Renal cortical epithelial cell (primary cell): ENCODE measurements at places on chromosomes 6 and 20.

- no peak for DNase-seq
These were observed 381.9 kb upstream of the ARID1B start for GRCh38 chr6:156395276-156395675.

DNA sequence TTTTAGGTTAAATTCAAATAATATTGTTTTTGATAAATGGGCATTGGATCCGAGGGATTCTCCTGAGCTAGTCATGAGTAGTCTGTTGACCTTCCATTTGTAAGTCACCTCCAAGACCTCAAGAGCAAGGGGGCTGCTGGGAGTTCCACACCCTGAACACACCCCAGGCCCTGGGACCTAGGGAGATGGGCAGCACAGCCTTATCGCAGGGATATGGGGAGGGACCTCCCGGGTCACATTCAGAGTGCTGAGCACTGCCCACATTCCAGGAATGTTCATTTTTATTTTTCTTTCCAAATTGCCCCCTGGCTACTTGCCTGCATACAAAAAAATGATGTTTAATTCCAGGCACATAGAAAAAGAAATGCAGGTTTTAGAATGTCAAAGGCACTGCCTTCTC lies 55.5 kb downstream of the SLC22A2 start:
- DNase-seq: peak; percentile 34

DNA sequence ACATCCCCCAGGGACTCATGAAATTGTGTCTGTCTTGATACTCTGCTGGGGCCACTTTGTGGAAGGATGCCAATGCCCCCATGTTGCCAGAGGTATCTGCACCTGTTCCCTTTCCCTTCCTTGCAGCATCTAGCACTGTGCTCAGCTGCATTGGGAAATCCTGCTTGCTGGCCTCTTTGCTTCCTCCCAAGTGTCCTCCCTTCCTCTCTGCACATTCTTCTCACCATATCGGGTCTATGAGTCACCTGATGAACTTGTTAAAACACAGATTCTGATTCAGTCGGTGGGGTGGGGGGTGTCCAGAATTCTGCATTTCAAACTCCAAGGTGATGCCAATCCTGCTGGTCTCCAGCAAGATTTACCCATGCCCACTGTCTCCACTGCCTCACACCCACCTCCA lies 467.8 kb downstream of the PTPRT start:
- no peak for DNase-seq

- no peak for DNase-seq
These were observed 24.0 kb downstream of the HBS1L start for GRCh38 chr6:135030532-135031178.

- no peak for DNase-seq
These were observed 399 bp upstream of the REPS1 start for GRCh38 chr6:138988469-138988834.

GRCh38 chr6:93604951-93605350 lies 185.6 kb upstream of the EPHA7 start:
- no peak for DNase-seq

GRCh38 chr6:35602133-35602946 lies 86.4 kb downstream of the FKBP5 start:
- DNase-seq: peak; percentile 88

GRCh38 chr6:3037638-3038365 lies 30.5 kb upstream of the RIPK1 start:
- DNase-seq: no peak

GRCh38 chr6:579339-579738 lies 77.6 kb downstream of the HUS1B start:
- DNase-seq: no peak

GRCh38 chr20:37989601-37990295 lies 43.5 kb downstream of the TTI1 start:
- peak; percentile 80 for DNase-seq

DNA sequence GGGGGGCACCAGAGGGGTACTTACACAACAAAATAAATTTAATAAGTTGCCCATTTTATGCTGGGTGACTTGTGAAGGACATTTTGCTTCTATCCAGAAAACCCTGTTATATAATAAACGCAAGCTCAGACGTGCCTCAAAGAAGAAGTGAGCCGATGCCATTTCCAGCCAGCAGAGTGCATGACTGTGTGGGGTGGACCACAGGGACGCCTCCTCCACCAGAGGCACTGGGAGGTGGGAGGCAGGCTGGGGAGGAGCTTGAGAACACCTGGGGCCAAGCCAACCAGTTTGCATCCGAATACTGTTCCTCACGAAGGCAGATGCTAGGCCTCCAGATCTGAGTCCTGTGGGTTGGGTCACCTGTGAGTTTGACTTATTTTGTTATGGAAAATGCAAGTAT lies 363.8 kb downstream of the RNGTT start:
- DNase-seq: no peak

DNA sequence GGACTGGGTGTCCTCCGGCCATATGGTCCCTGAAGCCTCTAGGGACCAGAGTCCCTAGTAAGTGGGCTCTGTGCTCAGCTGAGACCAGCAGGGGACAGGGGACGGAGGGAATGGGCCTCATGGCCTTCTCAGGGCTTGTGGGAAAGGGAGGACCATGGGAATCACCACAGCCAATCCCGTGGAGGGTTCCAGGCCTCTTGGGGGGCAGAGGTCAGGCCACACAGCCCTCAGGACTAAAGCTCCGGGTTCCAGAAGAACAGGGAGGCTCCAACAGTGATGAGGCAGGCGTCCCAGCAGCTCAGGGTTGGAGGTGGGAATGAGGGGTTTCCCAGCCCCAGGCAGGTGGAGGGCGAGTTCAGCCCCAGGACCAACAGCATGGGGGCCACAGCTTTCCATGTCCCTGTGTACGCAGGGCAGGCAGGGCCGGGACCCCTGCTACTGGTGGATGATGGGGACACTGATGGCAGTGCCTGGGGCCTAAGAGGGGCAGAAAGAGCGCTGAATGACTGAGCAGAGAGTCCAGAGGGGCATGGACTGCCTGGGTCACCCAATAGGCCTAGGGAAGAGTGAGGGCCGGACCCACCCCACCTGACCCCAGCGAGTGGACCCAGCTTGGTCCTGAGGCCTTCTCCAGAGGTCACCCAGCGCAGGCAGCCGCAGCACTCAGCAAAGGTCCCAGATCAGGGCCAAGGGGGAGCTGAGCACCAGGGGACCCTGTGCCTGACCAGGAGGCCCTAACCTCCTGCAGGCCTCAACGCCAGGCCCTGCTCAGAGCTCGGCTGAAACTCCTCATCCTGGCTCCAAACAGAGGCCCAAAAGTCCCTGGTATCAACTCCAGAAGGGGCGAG lies 8.8 kb downstream of the MYL9 start:
- no peak for DNase-seq

DNA sequence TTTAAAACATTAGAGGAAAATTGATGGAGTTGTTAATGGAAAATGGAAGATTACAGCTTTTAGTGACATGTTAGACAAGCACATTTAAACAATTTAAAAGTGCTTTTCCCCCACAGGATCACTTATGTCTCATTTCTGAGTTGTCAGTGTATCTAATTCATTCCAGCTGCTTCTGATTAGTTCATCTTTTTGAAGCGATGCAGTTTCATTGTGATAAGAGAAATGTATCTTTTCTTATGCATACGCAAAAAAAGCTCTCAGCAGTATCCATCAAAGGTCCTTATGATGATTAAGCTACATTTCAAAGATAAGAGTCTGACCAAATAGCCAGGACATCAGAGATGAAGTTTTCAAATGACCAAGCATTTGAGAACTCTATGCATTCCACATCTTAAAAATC lies 572.6 kb upstream of the SYNCRIP start:
- DNase-seq: no peak

DNA sequence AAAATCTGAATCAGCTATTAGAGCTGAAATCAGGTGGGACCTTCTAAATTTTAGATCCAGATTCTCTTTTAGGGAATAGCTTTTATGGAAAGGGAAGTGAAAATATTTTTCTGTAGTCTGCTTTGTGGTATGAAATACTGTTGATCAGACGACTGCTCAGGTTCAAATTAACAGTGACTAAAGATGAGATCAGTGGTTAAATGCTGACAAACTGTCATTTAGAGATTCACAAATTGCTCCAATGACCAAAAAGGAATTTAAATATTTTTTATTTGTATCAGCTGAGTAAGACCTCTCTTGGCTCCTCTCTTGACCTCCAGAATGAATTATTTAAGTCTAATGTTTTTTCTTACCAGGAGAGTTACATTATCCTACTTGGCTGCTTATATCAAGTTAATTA lies 77.3 kb downstream of the KCNQ5 start:
- DNase-seq: no peak

DNA sequence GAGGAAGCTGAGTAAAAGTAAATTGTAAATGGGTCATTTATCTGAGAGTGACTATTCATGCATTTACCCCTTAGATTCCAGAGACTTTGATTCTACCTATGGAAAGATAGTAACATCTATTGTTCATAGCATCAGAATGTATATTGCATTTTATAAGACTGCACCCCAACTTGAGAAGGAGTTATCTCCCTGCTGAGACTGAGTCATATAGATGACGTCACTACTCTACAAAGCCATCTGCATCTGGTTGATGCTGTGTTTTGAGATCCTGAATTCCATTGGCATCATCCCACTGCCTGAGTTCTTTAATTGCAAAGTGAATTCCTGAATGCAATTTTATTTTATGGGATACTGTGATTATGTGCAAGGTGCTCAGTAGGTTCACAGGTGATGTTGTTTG lies 444.0 kb upstream of the SLC35B3 start:
- no peak for DNase-seq

DNA sequence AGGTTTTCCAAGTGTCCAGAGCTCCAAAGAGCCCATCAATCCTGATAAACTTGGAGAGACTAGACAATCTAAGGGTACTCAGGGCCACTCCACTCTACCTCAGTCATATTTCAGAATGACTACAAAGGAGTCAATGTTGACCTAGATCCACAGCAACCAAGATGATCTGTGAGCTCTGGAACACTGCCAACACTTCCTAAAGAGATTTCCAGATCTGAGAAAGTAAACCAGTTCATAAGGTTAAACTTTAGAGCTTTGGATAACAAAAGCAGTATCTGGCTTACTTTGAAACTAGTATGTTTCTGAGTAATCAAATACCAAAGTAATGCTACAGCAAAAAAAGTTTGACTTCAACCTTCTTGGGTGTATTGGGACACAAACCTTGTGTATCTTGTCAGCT lies 122.7 kb downstream of the BTBD9 start:
- peak; percentile 47 for DNase-seq

- peak; percentile 87 for DNase-seq
These were observed 103.4 kb upstream of the BTBD3 start for GRCh38 chr20:11814267-11814666.

DNA sequence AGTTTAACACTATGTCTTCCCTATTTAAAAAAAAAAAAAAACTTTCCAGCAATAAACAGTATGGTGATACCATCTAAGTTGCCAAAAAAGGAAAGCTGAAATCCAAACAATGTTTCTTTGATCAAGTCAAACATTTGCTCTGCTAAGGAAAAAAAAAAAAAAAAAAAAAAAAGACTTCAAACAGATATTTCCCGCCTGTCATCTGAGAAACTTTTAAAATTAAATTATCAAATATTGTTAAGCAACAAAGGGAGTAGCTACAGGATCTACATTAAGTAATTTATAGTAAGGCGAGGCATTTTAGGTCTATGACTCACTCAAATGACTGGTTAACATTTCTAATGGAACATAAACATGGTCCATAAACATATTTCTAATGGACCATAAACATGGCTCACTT lies 121.2 kb downstream of the DST start:
- no peak for DNase-seq
